ENCODE measurements at places on chromosomes 7 and 10.

DNA sequence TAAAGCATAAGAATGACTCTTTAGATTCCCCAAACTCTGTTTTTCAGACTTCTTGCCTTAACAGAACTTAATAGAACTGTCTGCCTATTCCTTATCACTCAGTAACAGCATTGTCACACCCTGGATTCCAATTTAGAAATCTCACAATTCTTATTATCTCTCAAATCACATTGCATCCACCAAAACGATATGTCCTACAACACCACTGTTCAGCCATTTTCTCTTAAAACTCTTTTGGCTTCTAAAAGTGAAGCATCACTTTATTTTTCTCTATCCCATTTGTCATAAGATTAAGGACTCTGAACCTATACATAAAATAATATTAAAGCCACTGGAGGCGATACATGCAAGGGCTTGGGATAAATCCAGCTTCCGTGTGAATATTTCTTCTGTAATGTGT lies 1.2 kb upstream of the CPED1 start:
- no peak for DNase-seq
- peak overlapping the region; percentile 68 for H3K4me3 ChIP-seq
- no peaks in the 10 kb centered on the region for H3K36me3 ChIP-seq
- peaks cover 26% of the 10 kb centered on the region for H3K4me1 ChIP-seq

DNA sequence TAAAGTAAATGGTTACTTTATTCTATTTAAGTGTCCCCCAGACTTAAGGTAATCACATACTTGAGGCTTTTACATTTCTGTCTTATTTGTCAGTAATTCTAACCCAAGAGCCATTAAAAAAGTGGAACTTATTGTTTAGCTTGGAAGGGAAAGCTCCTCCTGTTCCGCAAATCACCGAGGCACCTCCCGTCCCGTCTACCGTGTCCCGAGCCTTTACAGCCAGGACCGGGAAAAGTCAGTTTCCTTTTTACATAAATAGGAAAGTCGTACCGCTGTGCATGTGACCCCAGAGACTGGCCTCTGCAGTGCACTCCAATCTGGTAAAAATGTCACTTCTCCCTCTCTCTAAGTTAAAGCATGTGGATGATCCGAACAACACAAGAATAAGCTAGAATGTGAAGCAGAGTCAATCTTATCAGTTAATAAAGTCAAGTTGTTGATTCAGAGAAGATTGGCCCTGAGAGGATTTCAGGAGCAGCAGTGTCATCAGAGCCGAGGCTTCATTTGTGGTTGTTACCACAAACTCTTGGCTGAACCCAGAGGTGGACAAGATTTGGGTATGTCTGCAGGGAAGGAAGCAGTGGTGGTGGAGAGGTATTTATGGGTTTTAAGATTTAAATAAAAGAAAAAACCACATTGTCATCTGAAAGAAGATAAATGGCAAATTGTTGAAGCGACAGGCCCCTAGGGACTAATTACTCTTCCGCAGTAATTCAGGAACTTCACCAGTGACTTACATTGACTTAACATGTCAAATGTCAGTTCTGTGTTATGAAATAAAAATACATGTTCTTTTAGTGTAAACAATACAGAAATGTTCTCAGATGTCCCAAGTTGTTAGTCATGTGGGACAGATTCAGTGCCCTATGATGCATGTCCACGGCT lies 316.6 kb upstream of the ZNF32 start:
- H3K36me3 ChIP-seq: no peaks in the 10 kb centered on the region
- no peaks in the 10 kb centered on the region for H3K4me1 ChIP-seq
- H3K27ac ChIP-seq: no peak overlapping the region
- DNase-seq: peak; percentile 50
- no peaks in the 10 kb centered on the region for H3K27me3 ChIP-seq

- DNase-seq: no peak
- H3K4me1 ChIP-seq: no peaks in the 10 kb centered on the region
- H3K27me3 ChIP-seq: no peaks in the 10 kb centered on the region
- H3K36me3 ChIP-seq: no peaks in the 10 kb centered on the region
- no peak overlapping the region for H3K4me3 ChIP-seq
These were observed 56.4 kb upstream of the DKK1 start for GRCh38 chr10:52257692-52258075.

DNA sequence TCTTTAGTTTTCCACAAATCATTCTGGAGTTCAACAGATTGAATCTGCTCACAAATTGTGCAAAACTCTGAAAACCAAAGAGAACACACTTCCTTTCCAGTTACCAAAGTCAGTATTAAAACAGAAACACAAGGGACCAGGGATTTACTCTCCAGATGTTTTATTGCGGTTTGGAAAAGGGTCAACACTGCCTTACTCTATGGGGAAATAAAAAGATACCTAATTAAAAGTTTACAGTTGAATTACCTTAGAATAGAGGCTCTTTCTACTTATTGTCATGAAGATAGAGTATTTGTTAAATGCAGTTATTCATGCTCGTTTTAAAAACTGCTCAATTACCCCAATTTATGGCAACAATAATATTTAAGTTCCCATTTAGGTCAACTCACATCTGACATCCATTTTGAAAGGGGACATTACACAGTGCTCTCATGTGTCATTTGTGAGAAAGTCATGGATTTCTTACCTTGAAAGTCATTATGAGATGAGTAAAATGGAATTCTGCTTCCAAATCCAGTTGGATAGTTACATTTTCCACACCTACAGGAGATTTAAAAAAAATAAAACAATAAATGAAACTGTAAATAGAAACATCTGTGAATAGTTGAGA lies 8.4 kb downstream of the LAMB1 start:
- H3K4me3 ChIP-seq: no peak overlapping the region
- DNase-seq: no peak
- H3K27ac ChIP-seq: no peak overlapping the region
- H3K4me1 ChIP-seq: no peaks in the 10 kb centered on the region

DNA sequence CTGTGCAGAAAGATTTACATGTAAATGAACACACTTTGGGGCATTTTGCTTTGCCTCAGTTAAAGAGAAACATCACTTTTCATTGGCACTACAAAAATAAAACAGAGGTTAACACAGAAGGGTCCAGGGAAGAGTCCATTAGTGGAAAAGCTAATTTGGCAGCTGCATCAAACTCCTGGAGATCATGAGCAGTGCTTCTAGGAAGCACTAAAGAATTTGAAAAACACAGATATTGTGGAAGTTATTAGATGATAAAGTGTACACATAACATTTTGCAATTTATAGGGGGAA lies 161.2 kb downstream of the LRRTM3 start:
- H3K27me3 ChIP-seq: no peaks in the 10 kb centered on the region
- no peak overlapping the region for H3K27ac ChIP-seq

GRCh38 chr10:4888236-4888635 lies 62.2 kb downstream of the AKR1E2 start:
- no peaks in the 10 kb centered on the region for H3K27me3 ChIP-seq
- no peaks in the 10 kb centered on the region for H3K36me3 ChIP-seq
- DNase-seq: no peak
- no peak overlapping the region for H3K4me3 ChIP-seq
- no peaks in the 10 kb centered on the region for H3K4me1 ChIP-seq

DNA sequence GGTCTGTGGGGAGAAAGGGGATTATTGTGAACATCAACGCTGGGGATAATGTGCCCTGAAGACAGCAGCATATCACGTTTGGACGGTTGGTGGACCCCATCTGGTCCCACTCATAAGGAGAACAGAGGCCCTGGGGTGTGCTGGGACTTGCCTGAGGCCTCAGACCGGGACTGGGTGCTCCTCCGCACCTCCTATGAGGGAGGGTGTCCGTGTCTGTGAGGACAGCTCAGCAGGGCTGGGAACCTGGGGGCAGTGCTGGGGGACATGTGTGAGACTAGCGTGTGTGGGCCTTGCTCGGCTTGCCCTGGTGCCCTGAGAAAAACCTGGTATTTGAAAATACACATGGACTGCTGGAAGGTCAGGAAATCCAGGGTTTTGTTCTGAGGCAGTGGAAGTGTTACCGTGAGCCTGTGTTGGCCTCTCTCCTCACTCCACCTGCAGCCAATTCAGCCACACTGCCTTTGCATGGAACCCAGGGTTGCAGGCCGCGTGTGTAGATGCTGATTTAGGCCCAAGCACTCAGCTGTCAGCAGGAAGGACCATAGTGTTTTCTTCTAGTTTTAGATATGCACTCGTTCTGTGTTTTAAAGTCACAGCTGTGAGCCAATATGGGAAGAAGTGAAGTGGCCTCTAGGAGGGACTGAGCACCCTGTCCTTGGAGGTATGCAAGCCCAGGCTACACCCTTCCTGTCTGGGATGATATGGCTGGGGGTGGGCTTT lies 13.4 kb upstream of the SH2D4B start:
- peak overlapping the region; percentile 62 for H3K27ac ChIP-seq
- no peaks in the 10 kb centered on the region for H3K27me3 ChIP-seq
- no peak overlapping the region for H3K4me3 ChIP-seq

- no peaks in the 10 kb centered on the region for H3K36me3 ChIP-seq
- peak overlapping the region; percentile 79 for H3K27ac ChIP-seq
- peaks cover 57% of the 10 kb centered on the region for H3K4me1 ChIP-seq
- peak overlapping the region; percentile 4 for H3K4me3 ChIP-seq
These were observed 4.7 kb downstream of the NFE2L3 start for GRCh38 chr7:26156451-26157420.

DNA sequence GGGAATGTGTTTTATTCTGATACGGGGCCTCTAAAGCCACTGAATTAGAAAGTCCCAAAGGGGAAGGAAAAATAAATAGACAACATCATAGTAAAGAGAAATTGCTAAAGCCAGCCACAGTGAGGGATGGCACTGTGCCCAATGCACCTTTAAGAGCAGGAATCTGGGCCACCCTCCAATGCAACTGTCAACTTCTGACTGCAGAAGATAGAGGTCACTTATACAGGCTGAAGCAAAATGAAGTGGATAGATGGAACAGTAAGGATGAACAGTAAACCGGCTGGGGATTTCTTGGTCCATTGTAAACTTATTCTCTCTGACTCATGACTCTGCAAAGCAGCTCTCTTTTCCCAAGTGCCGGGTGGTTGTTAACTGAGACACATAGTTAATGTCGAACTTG lies 54.0 kb upstream of the KCNIP2 start:
- no peak overlapping the region for H3K27ac ChIP-seq
- no peak overlapping the region for H3K4me3 ChIP-seq
- peaks cover 18% of the 10 kb centered on the region for H3K4me1 ChIP-seq
- no peak for DNase-seq
- no peaks in the 10 kb centered on the region for H3K36me3 ChIP-seq

DNA sequence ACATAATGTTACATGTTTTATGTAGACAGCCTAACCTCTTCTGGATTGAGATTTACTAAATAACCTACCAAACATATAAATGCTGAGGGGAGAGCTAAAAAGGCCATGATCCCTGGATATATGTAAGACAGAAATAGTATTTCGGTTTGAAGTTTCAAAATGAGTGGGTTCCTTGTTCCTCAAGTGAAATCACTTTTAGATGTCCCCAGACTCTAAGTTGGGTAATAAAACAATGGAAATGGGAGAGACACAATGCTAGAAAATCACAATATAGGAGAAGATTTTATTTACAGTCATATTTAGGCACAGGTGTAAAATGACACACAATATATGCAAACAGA lies 56.5 kb downstream of the SHTN1 start:
- no peaks in the 10 kb centered on the region for H3K27me3 ChIP-seq
- no peaks in the 10 kb centered on the region for H3K4me1 ChIP-seq
- H3K4me3 ChIP-seq: no peak overlapping the region
- H3K27ac ChIP-seq: no peak overlapping the region
- DNase-seq: no peak

DNA sequence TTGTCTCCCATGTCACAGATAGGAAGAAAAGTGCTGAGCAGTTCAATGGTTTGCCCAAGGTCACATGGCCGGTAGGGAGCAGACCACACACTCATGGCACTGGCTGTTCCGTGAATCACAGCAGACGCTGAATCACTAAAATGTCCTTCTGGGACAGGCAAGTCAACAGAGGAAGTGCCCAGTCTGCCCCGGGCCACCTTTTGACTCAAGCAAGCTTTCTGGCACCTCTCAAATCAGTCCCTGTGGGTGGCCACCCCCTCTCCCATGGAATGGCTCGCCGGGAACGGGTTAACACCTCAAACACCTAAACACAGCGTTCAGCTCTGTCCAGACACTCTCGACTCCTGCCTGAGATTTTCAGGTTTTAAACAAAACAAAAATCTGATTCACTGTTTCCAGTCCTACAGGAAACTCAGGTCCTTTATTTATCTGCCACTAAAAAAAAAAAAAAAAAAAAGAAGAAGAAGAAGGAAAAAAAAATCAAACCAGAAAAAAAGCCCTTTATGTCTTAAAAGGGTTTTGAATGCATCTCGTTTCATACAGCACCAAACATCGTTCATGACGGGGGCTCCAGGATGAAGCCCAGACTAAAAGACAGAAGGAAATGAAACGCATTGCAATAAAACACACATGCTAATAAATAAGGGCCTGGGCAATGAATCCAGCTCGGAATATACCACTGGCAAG lies 15.5 kb downstream of the CARD11 start:
- H3K36me3 ChIP-seq: no peaks in the 10 kb centered on the region
- H3K27me3 ChIP-seq: no peaks in the 10 kb centered on the region
- no peak for DNase-seq
- H3K27ac ChIP-seq: no peak overlapping the region
- H3K4me1 ChIP-seq: peaks cover 6% of the 10 kb centered on the region

GRCh38 chr7:99042957-99043356 lies 101.0 kb downstream of the SMURF1 start:
- no peak for DNase-seq
- H3K4me3 ChIP-seq: no peak overlapping the region
- H3K27me3 ChIP-seq: no peaks in the 10 kb centered on the region
- no peak overlapping the region for H3K27ac ChIP-seq
- H3K36me3 ChIP-seq: peaks cover 3% of the 10 kb centered on the region

GRCh38 chr10:88286030-88286429 lies 297.1 kb downstream of the RNLS start:
- H3K4me3 ChIP-seq: no peak overlapping the region
- DNase-seq: no peak
- H3K36me3 ChIP-seq: no peaks in the 10 kb centered on the region
- no peaks in the 10 kb centered on the region for H3K27me3 ChIP-seq

DNA sequence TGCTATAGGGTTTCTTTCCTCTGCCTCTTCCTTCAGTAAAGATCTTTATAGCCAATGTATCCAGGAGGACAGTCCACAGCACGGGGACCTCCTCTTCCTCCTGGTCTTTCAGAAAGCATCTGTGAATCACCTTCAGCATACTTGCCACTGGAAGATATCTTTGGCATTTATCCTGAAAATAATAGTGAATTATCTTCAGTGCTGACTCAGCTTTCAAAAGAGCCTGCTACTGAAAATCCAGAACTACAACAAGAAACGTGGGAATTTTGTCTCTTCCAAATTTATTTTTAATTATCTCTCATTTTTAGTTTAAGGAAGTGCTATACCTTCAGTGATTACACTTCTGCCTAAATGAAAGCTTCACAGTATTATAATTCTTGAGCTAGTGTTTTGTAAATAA lies 7.6 kb upstream of the UNC5B start:
- no peak overlapping the region for H3K4me3 ChIP-seq
- no peak for DNase-seq
- peaks cover 37% of the 10 kb centered on the region for H3K27me3 ChIP-seq
- H3K4me1 ChIP-seq: peaks cover 8% of the 10 kb centered on the region

- H3K27me3 ChIP-seq: no peaks in the 10 kb centered on the region
- no peaks in the 10 kb centered on the region for H3K36me3 ChIP-seq
- no peak overlapping the region for H3K27ac ChIP-seq
These were observed 24.1 kb upstream of the FFAR4 start for GRCh38 chr10:93542358-93542791.

GRCh38 chr10:67112765-67113164 lies 186.9 kb downstream of the LRRTM3 start:
- H3K36me3 ChIP-seq: no peaks in the 10 kb centered on the region
- no peak overlapping the region for H3K27ac ChIP-seq
- no peak overlapping the region for H3K4me3 ChIP-seq
- DNase-seq: no peak
- H3K27me3 ChIP-seq: no peaks in the 10 kb centered on the region

Data from spleen (tissue), 13 donors.